ENCODE measurements at places on chromosomes 13 and 19. TPM values are rescaled to one million over a fixed set of nuclear protein-coding genes. Genes with fewer than 3 reads are reported as not detected.

Gene CEACAM8
- not detected for total RNA-seq

Gene EDNRB
- total RNA-seq, result 0.10 TPM

- DNase-seq, result no peak
These were observed 11.0 kb downstream of the SGTA start for GRCh38 chr19:2771786-2772674.

- DNase-seq, result no peak
These were observed 20.8 kb upstream of the SLC25A30 start for GRCh38 chr13:45439008-45439407.

- DNase-seq, result no peak
These were observed 422.3 kb downstream of the SPRY2 start for GRCh38 chr13:79918620-79919019.

- DNase-seq, result peak; percentile 54
These were observed 79.4 kb downstream of the SLC15A1 start for GRCh38 chr13:98672947-98673613.

GRCh38 chr13:27252467-27252866 lies 1.1 kb downstream of the RPL21 start:
- no peak for DNase-seq

- DNase-seq, result peak; percentile 75
These were observed 607 bp upstream of the SYNE4 start for GRCh38 chr19:36009220-36009619.

DNA sequence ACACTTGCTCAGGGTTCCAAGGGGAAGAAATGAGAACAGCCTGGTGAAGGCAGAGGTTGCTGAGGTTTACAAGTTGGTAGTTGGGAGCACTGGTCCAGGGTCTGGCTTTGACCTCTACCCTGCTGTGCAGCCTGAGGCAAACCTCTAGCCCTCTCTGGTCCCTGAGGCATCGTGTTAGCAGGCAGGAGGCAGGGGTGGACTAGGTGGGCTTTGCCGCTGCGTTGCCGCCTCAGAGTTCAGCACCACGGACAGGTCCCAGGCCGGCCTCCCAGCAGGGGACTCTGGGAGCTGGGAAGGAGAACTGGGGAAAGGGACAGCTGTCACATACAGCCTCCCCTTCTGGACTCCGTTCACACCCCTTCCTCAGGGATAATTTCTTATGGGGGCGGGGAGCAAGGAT lies 3.1 kb downstream of the NCAN start:
- no peak for DNase-seq
